ENCODE measurements at places on chromosomes 1 and 21. TPM values are rescaled to one million over a fixed set of nuclear protein-coding genes. Genes with fewer than 3 reads are reported as not detected.

The COG2 gene
- total RNA-seq = 30.5 TPM

The TMEM51 gene
- total RNA-seq = 4.3 TPM

The TP73 gene
- 0.06 TPM for total RNA-seq

The SLC9C2 gene
- 0.06 TPM for total RNA-seq

The SLC30A7 gene
- total RNA-seq = 14.2 TPM

The BTF3L4 gene
- total RNA-seq = 36.3 TPM

The LIPI gene
- total RNA-seq = not detected

The PLA2G2C gene
- not detected for total RNA-seq

The RSBN1 gene
- 12.8 TPM for total RNA-seq

The TFF3 gene
- 9.1 TPM for total RNA-seq

The SYPL2 gene
- total RNA-seq = 15.4 TPM

The LRRC7 gene
- 6.2 TPM for total RNA-seq

The TRAF5 gene
- total RNA-seq = 5.2 TPM

The TRNAU1AP gene
- total RNA-seq = 15.5 TPM

The ARHGEF10L gene
- total RNA-seq = 40.6 TPM

The S100A7 gene
- total RNA-seq = not detected

The OR10T2 gene
- total RNA-seq = not detected

The CCDC27 gene
- total RNA-seq = not detected

The TMOD4 gene
- not detected for total RNA-seq

The PIGM gene
- total RNA-seq = 3.3 TPM

The LIN9 gene
- total RNA-seq = 2.9 TPM

The IL22RA1 gene
- 0.26 TPM for total RNA-seq

The FAM72C gene
- total RNA-seq = 0.09 TPM

The AKNAD1 gene
- not detected for total RNA-seq

The ADAM15 gene
- total RNA-seq = 108 TPM

The OR2T35 gene
- not detected for total RNA-seq

The MX2 gene
- total RNA-seq = 7.7 TPM

The WNT3A gene
- total RNA-seq = not detected

The KRTAP10-9 gene
- not detected for total RNA-seq

The PGLYRP3 gene
- not detected for total RNA-seq

The MEX3A gene
- 0.15 TPM for total RNA-seq

The CRNN gene
- total RNA-seq = not detected

The HOOK1 gene
- 7.6 TPM for total RNA-seq

The HES3 gene
- not detected for total RNA-seq
